AG08396 (cell line): ENCODE measurements at places on chromosomes 1 and 21.
A peak's percentile ranks its signal among the peaks of the same experiment; 100 is the strongest.

DNA sequence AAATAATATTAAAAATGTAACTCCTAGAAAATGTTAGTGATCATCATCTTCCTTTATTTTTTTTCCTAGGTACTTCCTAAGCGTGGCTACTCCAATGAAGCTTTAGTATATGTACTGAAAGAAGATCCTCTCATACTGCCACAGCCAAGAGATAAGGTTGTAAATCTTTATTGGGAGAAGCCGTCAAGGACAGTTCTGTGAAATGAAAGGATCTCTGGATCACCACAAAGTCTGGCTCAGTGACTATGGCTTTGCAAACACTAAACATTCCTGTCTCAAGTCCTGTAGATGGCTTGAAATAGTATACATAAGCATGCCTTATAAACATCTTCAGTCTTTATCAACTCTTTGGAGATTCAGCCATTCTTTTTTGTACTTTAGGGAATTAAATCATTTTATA, 61.2 kb upstream of the DPH5 start:
- DNase-seq = no peak

DNA sequence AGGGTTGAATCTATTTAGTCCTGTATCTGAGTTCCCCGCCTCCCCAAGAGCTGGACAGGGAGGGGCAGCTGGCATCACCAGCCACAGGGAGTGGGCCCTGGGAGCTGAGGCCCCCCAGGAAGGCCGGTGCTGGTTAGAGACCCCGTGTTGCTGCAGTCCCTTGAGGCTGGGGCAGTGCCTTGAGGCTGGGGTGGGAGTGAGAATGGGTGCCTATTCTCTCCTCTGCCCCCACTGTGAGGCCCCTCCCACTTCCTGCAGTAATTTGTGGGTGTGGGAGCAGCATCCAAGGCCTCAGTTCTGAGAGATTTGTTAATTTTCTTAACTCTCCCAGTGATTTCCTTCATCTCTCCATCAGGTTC, 2.5 kb upstream of the TRAPPC3 start:
- DNase-seq = no peak

GRCh38 chr1:51969038-51969705, 21.3 kb downstream of the RAB3B start:
- peak; percentile 88 for DNase-seq

DNA sequence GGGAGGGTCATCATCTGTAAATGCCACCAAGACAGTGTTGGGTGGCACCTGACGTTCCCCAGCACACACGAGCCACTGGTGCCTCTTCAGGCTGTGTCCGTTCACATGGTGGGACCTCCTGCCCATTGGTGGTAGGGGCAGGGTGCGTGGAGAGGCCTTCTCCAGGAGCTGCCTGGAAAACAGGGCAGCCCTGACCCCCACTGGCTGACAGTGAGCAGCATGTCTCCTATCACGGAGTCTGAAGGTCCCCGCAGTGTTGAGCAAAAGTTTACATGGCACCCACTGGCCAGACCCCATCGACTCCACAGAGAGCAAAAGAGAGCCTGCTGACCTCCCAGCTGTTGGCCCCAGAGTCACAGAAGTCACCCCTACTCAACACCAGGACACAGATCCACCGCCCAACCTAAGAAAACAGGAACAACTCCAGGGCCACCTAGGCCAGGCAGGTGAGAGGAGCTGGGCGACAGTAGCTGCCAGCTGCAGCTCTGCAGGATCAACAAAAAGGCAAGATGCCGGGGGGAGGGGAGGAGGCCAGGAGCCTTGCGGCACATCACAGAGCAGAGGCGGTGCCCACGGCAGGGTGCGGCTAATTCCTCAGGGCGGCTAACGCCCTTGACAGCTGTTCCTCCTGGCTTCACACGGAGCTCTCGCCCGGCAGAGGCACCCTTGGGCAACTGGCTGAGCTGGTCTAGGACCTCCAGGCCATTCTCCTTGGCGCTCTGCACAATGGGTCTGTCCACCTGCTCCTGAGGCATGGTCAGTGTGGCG, 14.4 kb upstream of the IFI6 start:
- DNase-seq = no peak

DNA sequence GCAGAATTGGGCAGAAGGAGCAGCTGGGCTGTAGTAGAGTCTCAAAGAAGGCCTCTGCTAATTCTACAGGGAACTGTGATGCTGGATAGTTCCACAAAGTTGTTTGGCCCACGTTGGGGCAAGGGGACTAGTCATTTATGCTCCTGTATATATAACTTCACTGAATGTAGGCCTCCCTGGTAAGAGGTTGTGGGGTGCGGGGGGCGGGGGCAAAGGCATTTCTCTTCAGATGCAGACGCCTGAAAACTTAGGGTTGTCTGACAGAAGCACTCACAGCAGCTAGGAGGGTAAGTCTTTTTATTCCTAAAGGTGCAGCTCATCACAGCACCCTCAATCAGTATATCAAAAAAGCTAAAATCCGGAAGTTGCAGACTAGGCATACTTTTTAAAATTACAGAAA, 38.5 kb upstream of the DENND1B start:
- no peak for DNase-seq

DNA sequence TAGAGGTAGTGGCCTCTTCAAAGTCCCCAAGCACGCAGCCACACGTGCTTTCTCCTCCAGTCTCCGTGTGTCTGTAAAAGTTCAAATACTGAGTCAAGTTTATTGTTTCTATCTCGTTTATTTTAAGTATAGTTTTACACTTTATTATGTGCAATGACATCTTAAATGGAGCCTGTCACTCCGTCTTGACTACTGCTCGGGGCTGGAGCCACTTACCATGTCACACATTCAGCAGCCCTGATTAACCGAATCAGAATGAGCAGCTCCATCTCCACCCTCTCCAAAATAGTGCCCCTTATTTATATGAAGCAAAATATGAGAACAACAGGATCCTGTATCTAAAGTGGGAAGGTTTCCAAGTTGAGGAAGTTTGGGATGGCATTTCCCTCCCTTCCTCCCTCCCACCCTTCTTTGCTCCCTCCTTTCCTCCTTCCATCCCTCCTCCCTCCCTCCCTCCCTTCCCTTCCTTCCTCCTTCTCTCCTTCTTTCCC, 201.0 kb downstream of the PBX1 start:
- DNase-seq = no peak

- no peak for DNase-seq
Observed at GRCh38 chr1:157540852-157541251, 11.5 kb downstream of the FCRL5 start.

DNA sequence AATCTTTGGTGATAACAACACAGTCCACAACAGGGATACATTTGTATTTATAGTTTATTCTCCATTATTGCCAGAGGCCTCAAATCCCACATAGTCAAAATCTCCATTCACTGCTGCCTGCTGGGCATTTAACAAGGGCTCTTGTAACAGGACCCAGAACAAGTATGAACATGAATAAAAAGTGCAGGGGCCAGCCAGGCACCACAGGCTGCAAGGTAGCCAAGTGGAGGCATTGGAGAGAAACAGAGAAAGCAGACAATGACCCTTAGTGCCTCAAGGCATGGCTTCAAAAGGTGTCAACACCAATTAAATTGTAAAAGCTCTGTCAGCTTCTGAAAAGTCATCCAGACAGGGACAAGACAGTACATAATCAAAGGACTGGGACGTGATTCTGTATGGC, 116.8 kb downstream of the ATP6V1G3 start:
- DNase-seq = no peak

GRCh38 chr1:114379987-114380386, 131.0 kb downstream of the TRIM33 start:
- DNase-seq = no peak

GRCh38 chr1:32501865-32502264, 37.0 kb downstream of the ZBTB8B start:
- DNase-seq = no peak

DNA sequence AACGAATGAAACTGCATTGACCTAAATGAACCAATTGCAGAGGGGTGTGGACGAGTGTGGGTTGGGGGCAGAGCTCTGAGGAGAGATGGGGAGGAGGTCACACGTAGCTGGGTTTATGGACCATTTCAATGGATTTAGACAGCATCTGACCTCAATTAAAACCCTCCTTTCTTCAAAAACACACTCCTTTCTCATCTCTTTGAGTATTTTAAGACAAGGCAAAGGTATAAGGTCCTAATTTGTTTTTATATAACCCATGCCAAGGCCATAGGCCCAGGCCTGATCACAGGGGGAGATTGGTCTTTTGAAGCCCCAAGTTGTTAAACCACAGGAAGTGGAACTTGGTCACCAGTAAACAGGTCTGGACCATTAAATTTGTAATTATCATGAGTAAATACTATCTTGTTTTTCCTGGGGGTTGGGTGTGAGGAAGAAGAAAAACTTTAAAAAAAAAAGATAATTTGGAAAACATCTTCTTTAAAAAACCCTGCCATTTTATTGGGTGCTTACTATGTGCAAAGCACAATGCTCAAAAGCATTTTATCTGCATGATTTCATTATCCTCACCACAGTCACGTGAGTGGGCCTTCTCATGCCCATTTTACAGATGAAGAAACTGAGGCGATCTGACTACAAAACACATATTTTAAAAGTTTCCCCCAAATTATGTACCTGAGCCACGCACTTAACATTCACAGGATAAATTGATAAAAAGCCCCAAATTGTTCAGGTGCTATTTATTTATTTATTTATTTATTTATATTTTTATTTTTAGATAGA, 8.9 kb upstream of the INAVA start:
- DNase-seq = peak; percentile 1

DNA sequence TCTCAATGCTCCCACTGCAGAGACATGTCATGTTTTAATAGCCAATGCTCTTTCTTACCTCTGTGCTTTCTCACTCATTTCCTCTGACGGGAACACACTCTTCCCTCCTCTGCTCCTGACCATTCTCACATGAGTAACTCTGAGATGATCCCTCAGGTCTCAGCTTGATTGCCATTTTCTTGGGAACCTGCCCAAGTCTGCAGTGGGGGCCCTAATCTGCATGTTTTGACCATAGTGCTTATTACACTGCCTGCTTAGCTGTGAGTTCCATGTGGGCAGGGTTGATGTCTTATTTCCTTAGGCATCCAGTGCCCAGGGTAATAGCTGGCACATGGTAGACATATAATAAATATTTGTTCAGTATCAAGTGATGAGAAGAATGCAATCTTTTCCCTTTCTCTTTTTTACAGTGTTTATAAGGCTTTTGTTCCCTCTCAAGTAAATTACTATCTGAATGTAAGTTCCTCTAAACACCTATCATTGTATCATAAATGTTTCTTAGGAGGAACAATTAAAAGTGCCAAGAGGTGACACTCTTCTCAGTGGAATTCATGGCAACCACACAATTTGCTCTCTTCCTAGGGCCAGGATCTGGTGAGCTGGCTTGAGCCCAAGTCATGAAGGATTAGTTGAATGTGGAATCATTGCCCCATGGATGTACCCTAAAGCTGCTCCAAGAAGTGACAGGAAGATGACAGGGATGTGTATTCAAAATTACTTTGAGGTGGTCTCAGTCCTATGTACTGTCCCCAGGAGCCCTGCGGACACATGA, 485.4 kb upstream of the USP24 start:
- no peak for DNase-seq

- DNase-seq = peak; percentile 48
Observed at GRCh38 chr1:244302876-244303609, 148.7 kb downstream of the ADSS2 start.

- peak; percentile 92 for DNase-seq
Observed at GRCh38 chr1:155134880-155135414, 705 bp upstream of the SLC50A1 start.

GRCh38 chr1:154824179-154825000, 45.7 kb downstream of the KCNN3 start:
- DNase-seq = no peak

- no peak for DNase-seq
Observed at GRCh38 chr1:54559771-54560231, 11.8 kb downstream of the ACOT11 start.

GRCh38 chr1:175005085-175005783, 5.5 kb downstream of the CACYBP start:
- DNase-seq = no peak

DNA sequence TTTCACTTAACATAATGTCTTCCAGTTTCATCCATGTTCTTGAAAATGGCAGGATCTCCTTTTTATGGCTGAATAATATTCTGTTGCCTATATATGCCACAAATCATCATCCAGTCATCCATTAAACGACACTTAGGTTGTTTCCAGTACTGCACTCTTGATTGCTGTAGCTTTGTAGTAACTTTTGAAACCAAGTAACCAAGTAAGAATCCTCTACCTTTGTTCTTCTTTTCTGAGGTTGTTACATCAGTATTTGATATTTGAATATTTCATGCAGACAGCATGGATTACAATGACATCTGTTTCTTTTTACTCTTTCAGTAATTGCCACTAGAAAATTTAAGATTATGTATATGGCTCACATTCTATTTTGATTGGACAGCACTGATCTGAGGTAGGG, 22.1 kb upstream of the PRDM2 start:
- DNase-seq = no peak

DNA sequence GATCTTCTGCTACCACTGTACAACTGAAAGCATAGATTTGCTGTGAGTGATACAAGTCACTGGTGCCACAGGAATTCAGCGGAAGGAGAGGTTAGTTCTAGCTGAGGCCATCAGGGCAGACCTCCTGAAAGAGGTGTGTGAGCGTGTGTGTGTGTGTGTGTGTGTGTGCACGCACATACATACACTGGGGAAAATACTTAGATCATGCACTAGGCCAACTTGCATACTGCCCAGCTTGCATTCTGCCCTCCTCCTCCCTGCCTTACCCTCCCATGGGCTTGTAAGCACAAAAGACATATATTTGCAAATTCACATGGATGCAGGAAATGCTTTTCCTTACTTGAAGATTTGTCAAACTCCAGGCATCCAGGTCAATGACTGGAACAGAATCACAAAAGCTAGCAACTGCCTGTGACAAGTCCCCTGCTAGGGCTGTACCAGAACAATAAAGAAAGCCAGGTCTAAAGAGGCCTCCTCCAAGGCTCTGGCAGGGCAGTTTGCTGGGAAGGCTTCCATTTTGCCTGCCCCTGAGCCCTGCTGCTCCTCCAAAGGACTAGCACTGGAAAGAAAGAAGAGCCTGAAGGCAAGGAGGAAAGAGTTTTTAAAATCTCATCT, 23.2 kb downstream of the PLEKHA6 start:
- DNase-seq = no peak

DNA sequence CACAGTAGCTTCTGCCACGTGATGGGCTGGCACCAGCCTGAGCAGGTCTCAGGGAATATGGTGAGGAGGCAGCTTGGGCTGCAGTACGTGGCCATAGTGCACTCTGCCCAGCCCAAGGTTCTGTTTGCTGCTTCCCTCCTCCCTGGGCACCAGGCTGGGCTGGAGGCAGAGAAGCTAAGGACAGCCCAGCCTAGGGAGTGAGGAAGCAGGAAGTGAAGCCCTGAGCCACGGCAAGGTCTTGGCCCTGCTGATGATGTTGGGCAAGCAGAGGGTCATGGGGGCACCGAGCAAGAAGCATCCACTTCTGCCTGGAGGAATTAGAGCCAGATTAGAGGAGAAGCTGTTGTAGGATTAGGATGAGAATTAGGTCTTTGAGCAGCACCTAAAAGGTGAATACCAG, 326.7 kb upstream of the VAMP3 start:
- DNase-seq = no peak
